Dermis blood vessel endothelial cell (primary cell): ENCODE measurements at places on chromosomes 4 and X. TPM values are rescaled to one million over a fixed set of nuclear protein-coding genes. Genes with fewer than 3 reads are reported as not detected.
A peak's percentile ranks its signal among the peaks of the same experiment; 100 is the strongest.

DCUN1D4 gene
- 38.1 and 47.3 TPM in 2 replicates for total RNA-seq

GRCh38 chrX:135112096-135112729 lies 8.1 kb downstream of the ETDB start:
- DNase-seq = peak; percentile 59

CT45A3 gene
- total RNA-seq = not detected in 2 replicates

TCEAL1 gene
- total RNA-seq = 20.6 and 30.3 TPM in 2 replicates

RRH gene
- not detected in 2 replicates for total RNA-seq

ZCCHC18 gene
- total RNA-seq = 1.1 and 1.4 TPM in 2 replicates

PROM1 gene
- 0.14 and 1.0 TPM in 2 replicates for total RNA-seq

CNKSR2 gene
- total RNA-seq = 0.17 TPM in 1 of 2 replicates, not detected in the other
